ENCODE measurements at places on chromosomes 16 and 17.

- DNase-seq = no peak
These were observed 7.6 kb upstream of the RPL13 start for GRCh38 chr16:89552913-89553312.

DNA sequence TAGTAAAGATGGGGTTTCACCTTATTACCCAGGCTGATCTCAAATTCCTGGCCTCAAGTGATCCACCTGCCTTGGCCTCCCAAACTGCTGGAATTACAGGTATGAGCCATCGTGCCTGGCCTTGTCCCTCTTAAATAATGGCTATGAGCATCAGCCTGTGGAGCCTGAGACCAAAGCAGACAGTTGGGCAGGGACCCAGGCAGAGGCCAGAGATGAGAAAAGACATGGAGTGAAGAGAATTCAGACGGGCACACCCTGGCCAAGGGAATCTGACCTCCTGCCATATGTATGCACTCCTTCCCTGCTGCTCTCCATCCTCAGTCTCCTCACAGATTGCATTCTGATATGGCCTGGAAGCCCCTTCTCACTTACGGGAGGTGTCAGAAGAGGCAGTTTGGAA lies 98.4 kb upstream of the DNAH9 start:
- no peak for DNase-seq

GRCh38 chr16:66481081-66481942 lies 54.2 kb downstream of the BEAN1 start:
- no peak for DNase-seq

DNA sequence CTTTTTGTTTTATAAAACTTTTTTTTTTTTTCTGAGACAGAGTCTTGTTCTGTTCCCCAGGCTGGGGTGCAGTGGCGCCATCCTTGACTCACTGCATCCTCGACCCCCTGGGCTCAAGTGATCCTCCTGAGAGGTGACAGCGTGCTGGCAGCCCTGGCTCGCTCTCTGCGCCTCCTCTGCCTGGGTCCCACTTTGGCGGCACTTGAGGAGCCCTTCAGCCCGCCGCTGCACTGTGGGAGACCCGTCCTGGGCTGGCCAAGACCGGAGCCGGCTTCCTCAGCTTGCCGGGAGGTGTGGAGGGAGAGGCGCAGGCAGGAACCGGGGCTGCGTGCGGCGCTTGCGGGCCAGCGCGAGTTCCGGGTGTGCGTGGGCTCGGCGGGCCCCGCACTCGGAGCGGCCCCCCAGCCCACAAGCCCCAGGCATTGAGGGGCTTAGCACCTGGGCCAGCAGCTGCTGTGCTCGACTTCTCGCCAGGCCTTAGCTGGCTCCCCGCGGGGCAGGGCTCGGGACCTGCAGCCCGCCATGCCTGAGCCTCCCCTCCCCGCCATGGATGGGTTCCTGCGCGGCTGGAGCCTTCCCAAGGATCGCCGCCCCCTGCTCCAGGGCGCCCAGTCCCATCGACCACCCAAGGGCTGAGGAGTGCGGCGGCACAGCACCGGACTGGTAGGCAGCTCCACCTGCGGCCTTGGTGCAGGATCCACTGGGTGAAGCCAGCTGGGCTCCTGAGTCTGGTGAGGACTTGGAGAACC lies 49.6 kb upstream of the HELZ start:
- DNase-seq = no peak

DNA sequence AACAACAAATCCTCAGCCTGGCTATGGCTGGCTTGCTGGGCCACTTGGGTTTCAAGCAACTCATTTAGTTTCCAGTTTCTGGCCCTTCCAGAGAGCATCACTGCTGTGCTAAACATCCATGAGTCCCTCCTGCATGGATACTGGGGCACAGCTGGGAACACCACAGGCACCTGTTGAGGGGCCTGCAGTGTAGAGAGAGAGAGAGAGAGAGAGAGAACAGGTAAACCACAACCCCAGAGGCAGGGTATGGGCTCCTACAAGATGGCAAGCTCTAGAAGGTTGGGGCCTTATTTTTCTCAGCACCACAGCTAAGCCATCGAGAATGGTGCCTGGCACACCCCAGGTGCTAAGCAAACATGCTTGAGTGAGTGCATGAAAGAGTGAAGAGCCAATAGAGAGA lies 120.3 kb downstream of the RBFOX3 start:
- no peak for DNase-seq

GRCh38 chr16:19014461-19014860 lies 30.7 kb downstream of the TMC7 start:
- DNase-seq = no peak

DNA sequence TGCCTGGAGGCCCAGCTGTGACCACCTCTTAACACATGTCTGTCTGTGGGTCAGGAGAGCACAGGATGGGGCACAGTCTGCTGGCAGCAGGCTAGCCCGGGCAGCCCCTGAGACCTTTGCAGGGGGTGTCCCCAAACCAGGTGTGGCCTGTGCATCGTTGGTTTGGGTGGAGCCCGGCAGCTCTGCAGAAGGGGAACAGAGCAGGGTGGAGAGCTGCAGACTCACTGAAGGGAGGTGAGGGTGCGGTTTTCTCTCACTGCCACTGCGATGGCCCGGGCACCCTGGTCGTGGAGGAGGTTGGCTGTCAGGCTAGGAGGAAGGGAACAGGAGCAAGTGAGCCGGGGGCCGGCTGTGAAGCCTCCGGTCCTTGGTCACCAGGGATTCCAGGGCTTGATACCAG lies 28.8 kb downstream of the NLRC3 start:
- DNase-seq = no peak

DNA sequence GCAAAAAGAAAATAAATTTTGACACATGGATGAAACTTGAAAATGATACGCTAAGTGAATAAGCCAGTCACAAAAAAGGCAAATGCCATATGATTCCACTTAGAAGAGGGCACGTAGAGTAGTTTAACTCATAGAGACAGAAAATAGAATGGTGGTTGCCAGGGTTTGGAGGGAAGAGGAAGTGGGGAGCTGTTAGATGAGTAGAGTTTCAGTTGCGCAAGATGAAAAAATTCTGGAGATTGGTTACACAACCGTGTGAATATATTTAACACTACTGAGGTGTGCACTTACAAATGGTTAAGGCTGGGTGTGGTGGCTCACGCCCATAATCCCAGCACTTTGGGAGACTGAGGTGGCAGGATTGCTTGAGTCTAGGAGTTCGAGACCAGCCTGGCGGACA lies 93.4 kb upstream of the TMEM132E start:
- DNase-seq = no peak
